ENCODE measurements at places on chromosomes 12 and 14.

DNA sequence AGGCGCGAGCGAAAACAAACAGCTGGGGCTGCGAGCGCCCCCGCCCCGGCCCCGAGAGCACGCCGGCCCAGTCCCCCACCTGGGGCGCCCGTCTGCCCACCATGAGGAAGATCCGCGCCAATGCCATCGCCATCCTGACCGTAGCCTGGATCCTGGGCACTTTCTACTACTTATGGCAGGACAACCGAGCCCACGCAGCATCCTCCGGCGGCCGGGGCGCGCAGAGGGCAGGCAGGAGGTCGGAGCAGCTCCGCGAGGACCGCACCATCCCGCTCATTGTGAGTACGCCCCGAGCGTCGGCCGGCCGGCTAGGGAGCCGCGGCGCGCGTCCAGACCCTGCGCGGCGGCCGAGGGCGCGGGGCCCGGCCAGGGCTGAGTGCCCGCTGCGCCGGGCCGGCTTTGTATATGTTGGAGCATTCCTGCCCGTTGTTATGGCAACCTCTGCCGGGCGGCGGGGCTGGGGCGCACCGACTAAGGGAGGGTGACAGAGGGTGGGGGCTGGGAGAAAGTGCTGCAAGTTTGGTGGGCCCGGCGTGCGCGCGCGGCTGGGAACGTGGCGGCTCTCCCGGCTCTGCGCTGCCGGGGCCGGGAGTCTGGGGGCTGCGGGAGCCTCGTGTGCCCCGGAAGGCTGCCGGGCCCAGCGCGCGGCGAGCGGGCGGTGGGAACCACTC lies 367 bp downstream of the GALNT16 start:
- peak; percentile 15 for DNase-seq

- no peak for DNase-seq
Observed at GRCh38 chr12:92064422-92064821, 81.2 kb downstream of the BTG1 start.

GRCh38 chr12:107778383-107779025 lies 4.0 kb downstream of the ASCL4 start:
- DNase-seq = no peak

- DNase-seq = no peak
Observed at GRCh38 chr12:64739778-64740177, 19.4 kb downstream of the GNS start.

DNA sequence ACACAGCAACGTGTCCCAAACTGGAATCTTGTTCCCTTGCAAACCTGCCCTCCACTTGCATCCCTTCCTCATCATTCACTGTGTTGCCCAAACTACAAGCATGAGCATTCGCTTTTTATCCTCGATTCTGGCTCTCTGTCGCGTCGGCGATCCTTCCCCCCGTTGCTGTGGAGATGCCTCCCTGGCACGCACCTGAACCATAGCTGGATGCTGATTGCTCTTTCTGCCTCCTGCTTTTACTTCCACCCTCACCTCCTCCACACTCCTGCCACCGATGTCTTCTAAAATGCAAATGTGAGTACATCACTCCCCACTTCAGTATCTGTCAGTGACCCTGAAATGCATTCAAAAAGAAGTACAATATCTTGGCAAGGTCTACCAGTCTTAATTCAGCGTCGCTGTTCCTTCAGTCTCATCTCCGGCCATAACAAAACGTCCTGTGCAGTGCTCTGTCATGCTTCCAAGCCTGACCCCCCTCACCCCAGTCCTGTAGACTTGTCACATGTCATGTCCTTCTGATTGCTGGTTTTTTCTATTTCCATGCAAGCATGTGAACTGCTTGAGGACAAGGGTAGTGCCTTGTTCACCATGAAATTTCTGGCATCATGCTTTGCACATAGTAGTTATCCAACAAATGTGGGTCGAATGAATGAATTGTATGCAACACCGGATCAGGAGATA lies 2.5 kb upstream of the PPP2R5C start:
- no peak for DNase-seq

GRCh38 chr12:121222847-121223246 lies 12.9 kb downstream of the P2RX4 start:
- DNase-seq = no peak

DNA sequence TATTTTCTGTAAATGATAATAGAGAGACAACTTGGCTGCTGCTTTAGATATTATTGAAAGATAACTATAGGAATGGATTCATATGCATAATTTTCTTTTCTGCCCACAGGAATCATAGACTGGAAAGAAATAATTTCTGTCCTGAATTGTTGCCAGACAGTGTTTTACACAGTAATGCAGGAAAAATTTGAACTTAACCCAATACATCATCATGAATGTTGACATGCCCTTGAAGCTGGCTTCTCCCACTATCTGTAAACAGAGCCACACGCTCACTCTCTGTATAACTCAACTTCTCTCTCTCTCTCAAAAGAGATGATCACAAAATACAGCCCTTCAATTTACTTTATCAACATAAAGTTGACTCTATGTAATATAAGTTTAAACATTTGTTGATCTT lies 56.6 kb downstream of the PAX9 start:
- no peak for DNase-seq

GRCh38 chr12:31234955-31235867 lies 90.7 kb downstream of the SINHCAF start:
- DNase-seq = no peak

DNA sequence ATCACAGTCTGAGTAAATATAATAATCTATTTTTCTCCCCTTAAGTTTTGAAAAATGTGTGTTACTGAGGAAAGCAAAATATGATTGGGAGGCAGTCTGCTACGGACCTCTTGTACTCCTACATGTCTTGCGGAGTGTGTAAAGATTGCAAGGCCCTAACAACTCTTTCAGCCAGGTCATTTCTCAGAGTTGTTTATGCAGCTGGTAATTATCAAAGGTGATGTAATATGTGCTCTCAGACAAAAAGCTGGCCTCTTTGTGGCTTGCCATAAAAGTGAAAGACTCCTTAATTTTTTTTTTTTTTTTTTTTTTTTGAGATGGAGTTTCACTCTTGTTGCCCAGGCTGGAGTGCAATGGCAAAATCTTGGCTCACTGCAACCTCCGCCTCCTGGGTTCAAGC lies 40.5 kb upstream of the MON2 start:
- no peak for DNase-seq

DNA sequence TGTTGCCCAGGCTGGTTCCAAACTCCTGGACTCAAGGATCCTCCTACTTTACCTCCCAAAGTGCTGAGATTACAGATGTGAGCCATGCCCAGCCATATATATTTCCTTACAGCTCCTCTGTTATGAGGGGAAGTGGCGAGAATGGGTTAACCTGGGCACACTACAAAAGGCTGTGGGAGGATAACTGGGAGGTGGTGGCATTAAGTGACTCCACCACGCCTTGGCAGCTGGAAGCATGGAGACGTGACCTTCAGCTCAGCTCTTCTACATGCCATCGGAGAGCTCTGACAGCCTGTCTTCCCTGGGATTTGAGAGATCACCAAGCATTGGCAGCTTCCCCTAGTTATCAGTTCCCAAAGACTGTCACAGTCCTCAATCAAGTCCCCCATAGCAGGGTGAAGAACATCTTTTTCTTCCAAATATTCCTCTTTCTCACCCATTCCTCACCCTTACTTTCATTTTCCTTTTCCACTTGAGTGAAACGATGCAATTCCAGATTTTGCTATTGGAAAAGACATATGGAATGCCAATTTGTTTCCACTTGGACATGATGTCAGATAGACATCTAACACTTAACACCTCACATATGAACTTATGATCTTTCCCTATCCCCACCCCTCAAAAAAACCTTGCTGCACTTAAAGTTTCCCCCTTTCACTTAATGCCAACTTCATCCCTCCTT lies 48.5 kb downstream of the PHLDA1 start:
- DNase-seq = no peak

GRCh38 chr14:99685596-99685995 lies 1.5 kb downstream of the CYP46A1 start:
- no peak for DNase-seq

DNA sequence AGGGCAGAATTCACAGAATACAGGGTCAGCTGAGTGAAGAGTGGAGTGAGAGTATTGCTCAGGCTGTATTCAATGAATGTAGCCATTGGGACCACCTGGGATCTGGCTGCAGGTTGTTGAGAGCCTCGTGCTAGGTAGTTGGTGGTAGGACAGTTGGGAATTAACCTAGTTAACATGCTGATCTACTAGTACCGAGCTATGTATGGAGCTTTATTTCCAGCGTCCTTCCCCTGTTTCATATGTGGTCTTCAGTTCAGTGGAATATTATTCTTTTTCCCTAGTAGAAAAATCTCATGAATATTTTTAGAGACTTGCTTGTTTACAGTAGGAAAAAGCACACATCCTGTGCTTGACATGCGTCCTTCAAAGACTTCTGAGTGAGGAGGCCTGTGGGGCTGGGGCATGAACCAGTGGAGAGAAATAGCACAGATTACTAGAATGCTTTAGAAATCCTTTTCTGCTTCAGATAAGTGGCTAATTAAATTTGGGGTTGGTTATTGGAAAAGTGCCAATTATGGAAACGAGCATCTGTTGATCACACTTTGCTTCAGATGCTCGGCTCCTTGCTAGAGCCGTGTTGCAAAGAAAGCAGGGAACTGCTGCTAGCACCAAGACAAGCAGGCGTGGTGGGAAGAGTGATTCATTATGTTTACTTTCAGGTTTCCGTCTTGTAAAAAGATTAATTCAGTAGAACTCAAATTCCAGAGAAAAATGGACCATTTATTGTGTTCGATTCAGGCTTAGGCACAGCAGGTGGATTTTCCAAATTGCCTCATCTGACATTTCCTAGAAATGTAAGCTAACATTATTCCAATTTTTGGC lies 53.6 kb downstream of the ARF6 start:
- no peak for DNase-seq

DNA sequence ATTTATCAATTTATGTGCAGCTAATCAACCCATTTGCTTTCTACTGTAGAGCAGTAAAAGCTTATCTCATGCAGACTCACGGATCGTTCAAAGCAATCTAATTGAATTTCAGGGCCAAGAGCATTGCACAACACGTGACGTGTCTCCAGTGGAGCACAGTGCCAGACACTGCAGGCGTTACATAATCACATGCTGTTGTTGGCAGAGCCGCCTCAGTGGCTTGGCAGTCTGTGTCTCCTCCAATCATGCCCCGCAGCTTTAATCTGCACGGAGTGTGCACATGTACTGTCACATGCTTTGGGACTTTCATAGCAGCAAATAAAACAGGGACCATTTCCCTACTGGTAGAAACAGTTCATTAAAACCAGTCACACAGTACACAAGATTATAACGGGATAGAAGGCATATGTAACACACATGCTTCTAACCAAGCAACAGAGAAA lies 309.3 kb downstream of the ITPR2 start:
- DNase-seq = no peak

- no peak for DNase-seq
Observed at GRCh38 chr12:3045494-3045893, 31.7 kb upstream of the TSPAN9 start.

DNA sequence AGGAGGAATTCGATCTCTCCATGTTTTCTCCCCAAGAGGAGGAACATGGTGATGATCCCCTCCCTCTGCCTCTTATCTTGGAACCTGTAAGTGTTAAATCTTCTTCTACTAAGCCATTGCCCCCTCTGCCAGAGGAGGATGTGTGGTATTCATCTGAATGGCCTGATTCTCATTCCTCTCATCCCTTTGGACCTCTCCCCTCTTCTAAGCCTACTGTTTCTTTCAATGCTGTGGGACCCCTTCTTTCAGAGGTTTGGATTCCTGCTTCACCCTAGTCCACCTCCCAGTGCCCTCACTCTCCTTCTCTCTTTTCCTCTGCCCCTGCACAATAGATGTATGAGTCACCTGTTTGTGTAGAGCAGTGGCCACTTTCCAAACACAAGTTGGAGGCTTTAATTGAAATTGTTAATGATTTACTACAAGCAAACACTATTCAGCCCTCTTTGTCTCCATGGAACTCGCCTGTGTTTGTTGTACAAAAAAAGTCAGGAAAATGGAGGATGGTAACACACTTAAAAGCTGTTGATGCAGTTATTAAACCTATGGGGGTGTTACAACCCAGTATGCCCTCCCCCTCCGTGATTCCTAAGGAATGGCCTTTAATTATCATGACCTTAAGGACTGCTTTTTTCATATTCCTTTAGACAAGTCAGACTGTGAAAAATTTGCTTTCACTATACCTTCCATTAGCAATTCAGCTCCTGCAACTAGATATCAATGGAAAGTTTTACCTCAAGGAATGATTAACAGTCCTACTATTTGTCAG lies 192.1 kb upstream of the ALG10B start:
- DNase-seq = no peak

GRCh38 chr12:98939350-98939749 lies 294.3 kb downstream of the APAF1 start:
- DNase-seq = no peak

GRCh38 chr12:74292351-74293194 lies 245.1 kb upstream of the ATXN7L3B start:
- no peak for DNase-seq

- peak; percentile 98 for DNase-seq
Observed at GRCh38 chr14:49892636-49893308, at the start of gene ARF6. Gene ARF6, plus strand, starts transcription at chr14:49893082. Its CDS starts 655 bp downstream, at chr14:49893737.

- peak; percentile 42 for DNase-seq
Observed at GRCh38 chr12:6700646-6701051, at the start of gene PIANP. Gene PIANP, minus strand, starts transcription at chr12:6700815. Its CDS starts 2,754 bp downstream, at chr12:6698061.

GRCh38 chr14:73743431-73743931 lies 29.3 kb upstream of the PNMA1 start:
- DNase-seq = peak; percentile 75

GRCh38 chr14:100306998-100307765 lies 938 bp upstream of the SLC25A29 start:
- no peak for DNase-seq

- DNase-seq = peak; percentile 90
Observed at GRCh38 chr14:105086833-105087307, 21.6 kb upstream of the GPR132 start.

GRCh38 chr14:22890416-22890815 lies 7.4 kb downstream of the REM2 start:
- DNase-seq = no peak

GRCh38 chr12:116157845-116158267 lies 119.6 kb downstream of the MED13L start:
- DNase-seq = no peak

GRCh38 chr12:28032811-28033537 lies 60.4 kb upstream of the PTHLH start:
- no peak for DNase-seq

- DNase-seq = no peak
Observed at GRCh38 chr12:13163868-13164635, 32.5 kb upstream of the EMP1 start.
